CD8-positive, alpha-beta T cell (primary cell): ENCODE measurements at places on chromosomes 5 and 9.

GRCh38 chr5:170603578-170604565 lies 100.1 kb downstream of the KCNIP1 start:
- DNase-seq: no peak

- no peak for DNase-seq
Observed at GRCh38 chr9:90019626-90020025, 414.8 kb downstream of the GADD45G start.

- no peak for DNase-seq
Observed at GRCh38 chr5:116553366-116553765, 21.3 kb downstream of the SEMA6A start.

DNA sequence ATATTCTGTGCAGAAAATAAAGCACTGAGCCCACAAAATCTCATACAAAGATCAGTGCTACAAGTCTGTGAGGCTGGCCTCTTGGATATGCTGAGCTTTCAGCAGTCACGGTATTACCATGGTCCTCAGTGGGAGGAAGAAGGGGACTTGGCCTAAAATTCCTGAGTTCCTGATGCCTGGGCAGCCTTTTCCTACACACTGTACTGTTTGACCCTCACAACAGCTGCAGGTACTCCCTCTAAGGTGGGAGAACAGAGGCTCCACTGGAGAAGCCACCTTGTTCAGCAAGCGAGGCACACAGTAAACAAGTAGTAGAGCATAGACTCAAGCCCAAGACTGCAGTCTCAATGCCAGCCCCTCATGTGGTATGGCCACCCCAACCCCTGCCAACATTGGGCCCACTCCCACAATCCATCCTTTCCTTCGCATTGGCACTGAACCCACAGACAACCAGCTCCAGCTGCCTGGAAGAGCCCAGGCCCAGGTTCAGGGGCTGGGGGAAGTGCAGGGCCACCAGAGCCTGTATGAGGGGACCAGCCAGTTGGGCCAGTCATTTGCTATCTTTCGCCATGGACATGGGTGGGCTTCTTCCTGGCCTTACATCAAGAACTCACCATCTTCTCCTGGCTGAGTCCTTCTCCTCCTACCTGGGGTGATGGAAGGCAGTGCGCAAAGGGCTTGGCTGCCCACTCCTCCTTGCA lies 14.3 kb downstream of the ACSL6 start:
- no peak for DNase-seq
